Foreskin fibroblast (primary cell): ENCODE measurements at places on chromosomes 4 and X.

DNA sequence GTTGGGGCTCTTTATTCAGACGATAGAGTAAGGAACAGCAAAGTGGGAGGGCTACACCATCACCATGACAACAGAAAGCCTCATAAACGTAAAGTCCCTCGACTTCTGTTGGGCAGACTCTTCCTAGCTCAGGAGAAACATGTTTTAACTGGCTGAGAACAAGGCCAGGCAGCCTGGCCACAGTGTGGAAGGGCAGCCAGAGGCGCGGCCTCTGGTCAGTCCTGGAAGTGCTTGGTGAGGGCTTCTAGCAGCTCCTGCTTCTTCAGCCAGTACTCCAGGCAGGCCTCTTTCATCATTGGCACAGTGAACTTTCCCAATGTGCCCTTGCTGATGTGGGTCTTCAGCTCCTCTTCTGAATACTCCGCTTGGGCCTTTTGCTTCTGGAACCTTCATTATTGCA is 690.9 kb downstream of the PCDH19 start:
- no peak for DNase-seq

GRCh38 chr4:182258441-182259000 is 15.3 kb downstream of the TENM3 start:
- DNase-seq, result no peak

GRCh38 chr4:16083241-16084191 is at the start of gene PROM1:
TSS of gene PROM1 (minus strand) at chr4:16084023. CDS start at chr4:16075906, 8,117 bp downstream.
- no peak for DNase-seq

GRCh38 chr4:74206088-74206825 is 48.3 kb downstream of the MTHFD2L start:
- DNase-seq, result no peak

- peak; percentile 97 for DNase-seq
Measured at GRCh38 chr4:48909697-48910096, 3.1 kb upstream of the OCIAD2 start.

DNA sequence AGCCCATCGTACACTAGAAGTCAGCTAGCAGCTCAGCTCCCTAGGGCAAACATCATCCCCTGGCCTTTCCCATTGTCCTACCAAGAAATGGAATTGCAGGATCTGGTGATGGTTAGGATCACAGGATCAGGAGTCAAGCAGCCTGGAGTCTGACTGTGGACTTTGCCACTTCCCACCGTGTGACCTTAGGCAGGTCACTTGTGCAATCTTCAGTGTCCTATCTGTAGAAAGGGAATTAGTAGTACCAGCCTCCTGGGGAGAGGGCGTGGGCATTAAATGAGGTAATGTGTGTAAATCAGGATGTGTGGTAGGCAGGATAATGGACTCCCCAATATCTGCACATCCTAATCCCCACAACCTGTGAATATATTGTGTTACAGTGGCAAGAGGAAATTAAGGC is 38.6 kb upstream of the APLN start:
- DNase-seq, result no peak

- DNase-seq, result no peak
Measured at GRCh38 chr4:162352580-162353107, 188.8 kb upstream of the FSTL5 start.

GRCh38 chr4:38856524-38857337 is at the start of gene TLR6:
TSS of gene TLR6 (minus strand) at chr4:38856817. CDS start at chr4:38829473, 27,344 bp downstream.
- no peak for DNase-seq

GRCh38 chrX:68880846-68881552 is 52.2 kb downstream of the EFNB1 start:
- DNase-seq, result no peak

DNA sequence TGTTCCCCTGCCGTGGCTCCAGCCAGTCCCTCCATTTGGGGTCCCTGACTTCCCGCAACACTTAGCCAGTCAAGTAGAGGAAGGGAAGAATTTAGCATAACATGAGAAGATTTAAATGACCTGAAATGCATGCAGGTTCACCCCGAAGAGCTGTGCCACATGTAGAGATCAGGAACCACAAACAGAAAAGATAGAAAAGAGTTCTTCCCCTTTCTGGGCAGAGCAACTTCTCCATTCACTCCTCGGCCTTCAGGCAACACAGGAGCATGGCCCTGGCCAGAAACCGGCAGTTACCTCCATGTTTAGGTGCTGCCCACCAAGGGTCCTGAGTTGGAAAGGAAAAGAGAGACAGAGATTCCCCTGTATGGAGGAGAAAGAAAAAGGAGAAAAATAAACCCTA is 5.2 kb downstream of the NLRP2B start:
- no peak for DNase-seq

- no peak for DNase-seq
Measured at GRCh38 chr4:2744576-2745270, 11.4 kb downstream of the TNIP2 start.

GRCh38 chr4:188536826-188537225 is 397.6 kb downstream of the TRIML1 start:
- no peak for DNase-seq

GRCh38 chr4:27272217-27272616 is 411.6 kb downstream of the STIM2 start:
- no peak for DNase-seq

GRCh38 chr4:1496116-1496642 is 89.9 kb upstream of the NKX1-1 start:
- DNase-seq, result no peak

GRCh38 chrX:153057281-153057680 is 1.0 kb downstream of the PNMA3 start:
- DNase-seq, result no peak

- peak; percentile 64 for DNase-seq
Measured at GRCh38 chrX:10415306-10416001, 204.9 kb downstream of the MID1 start.

DNA sequence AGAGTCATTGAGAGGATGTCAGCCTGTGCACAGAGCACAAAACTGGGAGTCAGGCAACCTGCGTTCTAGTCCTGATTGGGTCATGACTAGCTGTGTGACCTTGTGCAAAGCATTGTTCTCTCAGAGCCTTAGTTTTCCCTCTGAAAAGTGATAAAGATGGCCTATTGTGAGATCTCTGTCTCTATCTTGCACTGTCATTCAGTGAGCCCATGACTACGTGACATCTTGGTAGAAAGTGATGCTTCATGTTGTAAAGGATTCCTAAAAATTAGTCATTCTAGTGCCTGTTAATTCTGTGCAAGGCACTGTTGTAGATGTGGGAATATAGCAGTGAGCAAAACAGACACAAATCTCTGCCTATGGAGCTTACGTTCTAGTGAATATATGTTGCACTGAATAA is 2.5 kb downstream of the PGRMC1 start:
- DNase-seq, result no peak

GRCh38 chr4:79413032-79413885 is 5.2 kb upstream of the GK2 start:
- DNase-seq, result no peak

GRCh38 chr4:78638337-78639172 is 87.0 kb downstream of the ANXA3 start:
- no peak for DNase-seq

DNA sequence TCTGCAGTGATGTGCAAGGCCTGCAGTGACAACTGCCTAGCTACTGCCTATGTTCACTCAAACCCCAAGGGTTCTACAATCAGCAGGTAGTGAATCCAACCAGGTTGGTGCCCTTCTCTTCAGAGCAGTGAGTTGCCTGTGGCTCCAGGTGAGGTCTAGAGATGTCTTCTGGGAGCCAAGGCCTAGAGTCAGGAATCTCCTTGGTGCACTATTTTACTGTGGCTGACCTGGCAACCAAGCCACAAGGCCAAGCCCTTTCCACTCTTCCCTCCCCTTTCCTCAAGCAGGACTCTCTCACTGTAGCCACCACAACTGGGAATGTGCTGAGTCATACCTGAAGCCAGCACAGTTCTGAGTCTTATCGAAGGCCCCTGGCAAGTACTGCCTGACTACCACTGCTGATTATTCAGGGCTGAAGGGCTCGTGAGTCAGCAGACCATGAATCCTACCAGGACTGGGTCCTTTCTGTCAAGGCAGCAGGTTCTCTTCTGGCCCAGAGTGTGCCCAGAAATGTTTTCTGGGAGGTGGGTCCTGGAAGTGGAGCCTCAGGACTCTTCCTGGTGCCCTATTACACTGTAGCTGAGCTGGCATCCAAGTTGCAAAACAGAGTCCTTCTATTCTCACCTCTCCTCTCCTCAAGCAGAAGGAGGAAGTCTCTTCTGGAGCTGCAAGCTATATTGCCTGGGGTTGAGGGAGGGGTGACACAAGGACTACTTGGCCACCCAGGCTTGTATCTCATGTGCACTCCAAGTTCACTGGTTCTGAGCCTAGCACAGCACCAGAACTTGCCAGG is 111.6 kb downstream of the BTC start:
- peak; percentile 94 for DNase-seq

DNA sequence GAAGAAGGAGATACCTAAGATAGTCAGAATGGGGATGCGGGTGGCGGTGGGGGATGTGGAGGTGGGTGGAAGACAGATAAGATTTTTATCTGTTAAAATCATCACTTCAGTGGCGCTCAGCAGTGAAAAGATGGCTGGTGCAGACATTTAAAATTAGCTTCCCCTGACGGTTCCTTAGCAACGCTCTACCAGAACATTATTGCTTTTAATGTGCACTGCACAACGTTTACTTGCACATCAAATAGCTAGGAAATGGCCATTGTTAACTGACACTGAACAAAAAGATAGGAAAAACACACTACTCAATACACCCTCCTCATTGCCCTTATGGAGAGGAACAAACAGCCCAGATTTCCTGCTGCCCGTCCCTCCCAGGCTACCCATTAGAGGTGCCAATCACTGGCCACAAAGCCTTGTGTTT is 61.0 kb upstream of the FTHL17 start:
- DNase-seq, result no peak

- DNase-seq, result no peak
Measured at GRCh38 chr4:150261571-150261970, 183.3 kb downstream of the DCLK2 start.

DNA sequence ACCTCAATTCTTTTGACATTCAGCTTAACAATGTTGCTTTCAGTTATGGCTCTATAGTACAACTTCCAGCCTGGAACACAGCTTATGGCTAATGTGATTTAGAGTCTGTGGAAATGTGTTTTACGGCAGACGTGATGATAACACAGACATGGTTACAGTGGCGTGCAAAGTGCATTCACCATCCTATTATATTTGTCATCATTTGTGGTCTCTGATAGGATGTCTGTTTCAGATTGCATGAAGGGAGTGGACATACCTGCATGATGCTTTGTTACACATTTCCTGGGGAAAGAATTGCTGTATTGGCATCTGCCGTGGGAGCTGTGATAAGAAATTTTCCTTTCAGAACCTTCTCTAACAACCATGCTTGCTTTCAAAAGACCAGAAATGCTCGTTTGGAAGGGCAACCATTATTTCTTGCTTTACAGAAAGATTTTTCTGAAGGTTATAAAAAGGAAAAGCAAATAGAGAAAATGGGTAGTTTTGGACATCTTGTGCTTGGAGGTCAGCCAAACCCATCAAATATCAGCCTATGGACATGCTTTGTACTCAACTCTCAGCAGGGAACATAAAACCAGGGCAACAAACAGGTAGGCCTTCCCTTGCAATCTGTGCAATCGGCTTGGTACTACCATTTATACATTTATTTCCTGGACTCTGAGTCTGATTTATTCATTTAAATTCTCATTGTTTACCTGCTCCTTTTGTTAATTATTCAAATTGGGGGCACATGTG is 273.9 kb downstream of the TLL1 start:
- DNase-seq, result no peak

GRCh38 chrX:46653482-46653881 is 79.9 kb downstream of the CHST7 start:
- peak; percentile 16 for DNase-seq

DNA sequence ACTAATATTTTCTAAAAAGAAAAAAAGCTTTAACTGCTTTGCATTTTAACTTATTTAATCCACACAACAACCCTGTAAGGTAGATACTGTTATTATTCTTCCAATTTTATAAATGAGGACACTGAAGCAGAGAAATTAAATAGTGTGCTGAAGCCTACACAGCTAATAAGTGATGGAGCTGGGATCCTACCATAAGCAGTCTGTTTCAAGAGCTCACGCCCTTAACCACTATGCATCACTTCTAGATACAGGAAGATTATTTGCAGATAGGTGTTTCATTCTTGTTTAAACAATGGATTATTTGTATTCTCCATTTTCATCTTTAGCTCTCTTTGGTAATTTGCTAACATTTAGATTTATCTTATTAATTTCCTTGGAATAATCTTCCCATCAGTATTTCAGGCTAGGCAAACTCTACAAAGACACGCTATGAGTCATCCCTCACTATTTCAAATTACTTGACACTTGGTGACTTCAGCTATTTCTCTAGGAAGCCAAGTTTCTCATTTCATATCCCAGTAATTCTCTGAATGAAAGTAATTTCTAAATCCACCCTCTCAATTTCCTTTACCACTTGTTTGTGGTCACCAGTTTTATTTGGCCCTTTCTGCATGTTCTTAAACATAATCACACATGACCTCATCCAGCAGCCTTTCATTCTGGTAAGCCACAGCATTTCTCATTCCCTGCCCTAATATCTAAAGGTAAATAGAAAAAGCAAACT is 67.3 kb downstream of the ASB9 start:
- DNase-seq, result no peak

- no peak for DNase-seq
Measured at GRCh38 chr4:36303426-36304137, 22.2 kb downstream of the DTHD1 start.

- DNase-seq, result peak; percentile 94
Measured at GRCh38 chr4:155906554-155907247, 3.2 kb downstream of the TDO2 start.

DNA sequence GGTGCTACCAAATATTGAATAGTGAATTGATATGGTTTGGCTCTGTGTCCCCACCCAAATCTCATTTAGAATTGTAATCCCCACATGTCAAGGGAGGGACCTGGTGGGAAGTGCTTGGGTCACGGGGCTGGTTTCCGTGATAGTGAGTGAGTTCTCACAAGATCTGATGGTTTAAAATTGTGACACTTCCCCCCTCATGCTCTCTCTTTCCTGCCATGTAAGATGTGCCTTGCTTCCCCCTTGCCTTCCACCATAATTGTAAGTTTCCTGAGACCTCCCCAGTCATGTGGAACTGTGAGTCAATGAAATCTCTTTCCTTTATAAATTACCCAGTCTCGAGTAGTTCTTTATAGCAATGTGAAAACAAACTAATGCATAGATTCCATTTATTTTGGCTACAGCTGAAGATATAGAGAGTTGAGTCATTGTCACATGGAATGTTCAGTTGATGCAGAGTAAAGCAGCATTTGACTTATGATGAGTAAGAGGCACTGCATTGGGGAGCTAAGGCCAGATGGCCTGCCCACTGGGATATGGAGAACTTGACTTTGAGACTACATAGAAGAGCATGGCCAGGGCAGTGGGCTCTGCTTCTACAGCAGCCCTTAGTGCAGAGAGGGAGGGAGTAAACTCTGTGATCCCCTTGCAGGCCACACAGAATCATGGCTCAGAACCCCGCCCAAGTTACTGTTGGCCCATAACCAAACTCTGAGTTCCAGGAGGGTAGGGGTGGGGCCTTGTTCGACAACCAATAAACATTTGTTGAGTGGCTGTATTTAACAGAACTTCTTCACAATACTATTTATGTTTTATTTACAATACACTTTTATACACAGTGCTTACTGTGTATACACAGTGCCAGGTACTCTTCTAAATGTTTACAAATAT is 34.2 kb downstream of the RAI2 start:
- peak; percentile 80 for DNase-seq
